ENCODE measurements at places on chromosomes 1 and 21.
A peak's percentile ranks its signal among the peaks of the same experiment; 100 is the strongest.

GRCh38 chr1:71463144-71463543 lies 382.3 kb upstream of the ZRANB2 start:
- DNase-seq, result no peak

DNA sequence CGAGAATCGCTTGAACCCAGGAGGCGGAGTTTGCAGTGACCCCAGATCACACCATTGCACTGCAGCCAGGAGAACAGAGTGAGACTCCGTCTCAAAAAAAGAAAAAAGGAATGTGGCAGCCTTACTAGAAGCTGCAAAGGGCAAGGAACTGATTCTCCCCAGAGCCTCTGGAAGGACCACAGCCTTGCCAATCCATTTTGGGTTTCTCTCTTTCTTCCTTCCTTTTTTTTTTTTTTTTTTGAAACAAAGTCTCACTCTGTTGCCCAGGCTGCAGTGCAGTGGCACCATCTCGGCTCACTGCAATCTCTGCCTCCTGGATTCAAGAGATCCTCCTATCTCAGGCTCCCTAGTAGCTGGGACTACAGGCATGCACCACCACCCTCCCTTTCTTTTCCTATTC lies 9.9 kb upstream of the IFNGR2 start:
- no peak for DNase-seq

DNA sequence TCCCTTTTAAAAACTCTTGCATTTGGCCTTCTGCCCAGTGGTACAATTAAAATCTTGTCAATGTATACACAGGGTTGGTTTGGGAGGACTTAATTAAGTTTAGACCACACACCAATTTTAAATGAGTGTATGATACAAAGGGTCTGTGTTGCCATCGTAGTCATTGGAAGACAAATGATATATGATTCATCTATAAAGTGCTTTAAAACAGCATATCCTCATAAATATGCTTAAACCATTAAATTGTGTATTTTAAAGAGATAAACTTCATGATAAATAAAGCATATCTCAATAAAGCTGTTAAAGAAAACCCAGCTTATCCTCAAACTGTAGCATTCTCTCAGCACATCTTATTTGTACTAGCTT lies 69.5 kb downstream of the LUZP1 start:
- DNase-seq, result no peak

GRCh38 chr1:161952607-161953172 lies 71.0 kb downstream of the OLFML2B start:
- DNase-seq, result no peak

DNA sequence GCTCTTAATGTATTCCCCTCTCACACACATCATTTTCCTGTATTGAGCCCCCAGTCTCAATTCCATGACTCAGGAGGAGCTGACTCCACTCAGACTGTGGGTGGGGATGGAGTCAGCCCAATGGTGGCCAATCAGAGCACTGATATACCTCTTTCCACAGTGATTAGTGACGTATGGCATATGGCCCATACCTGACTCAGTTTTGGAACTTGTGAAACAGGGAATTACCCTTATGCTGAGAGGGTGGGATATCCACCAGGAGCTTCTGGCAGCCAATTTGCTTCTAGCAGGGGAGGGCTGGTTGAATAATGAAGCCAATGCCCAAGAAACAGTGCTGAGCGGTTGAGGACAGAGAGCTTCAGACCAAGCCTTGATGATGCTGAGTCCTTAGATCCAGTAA lies 86.4 kb upstream of the SPATA6 start:
- no peak for DNase-seq

GRCh38 chr1:78184460-78185072 lies 138.8 kb downstream of the GIPC2 start:
- no peak for DNase-seq

DNA sequence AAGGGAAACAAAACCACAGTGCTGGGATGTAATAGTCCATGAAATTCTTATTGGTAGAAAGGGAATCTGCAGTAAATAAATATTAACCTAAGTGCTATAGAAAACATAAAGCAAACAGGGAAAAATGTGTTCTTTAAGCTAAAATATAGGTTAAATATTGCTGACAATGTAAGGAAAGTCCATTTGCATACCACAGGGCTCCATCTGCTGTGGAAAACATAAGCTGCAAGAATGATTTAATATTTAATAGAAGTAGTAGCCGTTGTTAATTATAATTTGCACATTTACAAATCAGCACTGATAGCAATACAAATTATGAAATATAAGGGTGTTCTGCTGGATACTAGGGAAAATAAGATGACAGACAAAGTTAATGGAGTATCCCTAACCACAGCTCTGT lies 444.9 kb upstream of the PKN2 start:
- no peak for DNase-seq

DNA sequence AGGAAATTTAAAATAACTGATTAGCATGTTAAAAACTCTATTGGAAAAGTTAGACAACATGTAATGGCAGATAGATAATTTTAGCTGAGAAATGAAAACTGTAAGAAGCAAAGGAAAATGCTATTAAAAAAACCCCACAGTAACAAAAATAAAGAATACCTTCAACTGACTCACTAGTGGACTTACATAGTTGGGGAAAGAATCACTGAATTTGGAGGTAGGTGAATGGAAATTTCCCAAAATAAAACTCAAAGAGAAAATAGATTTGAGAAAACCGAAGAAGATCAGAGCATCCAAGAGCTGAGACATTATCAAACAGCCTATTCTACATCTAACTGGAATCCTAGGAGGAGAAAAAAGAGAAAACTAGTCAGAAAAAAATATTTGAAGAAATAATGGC lies 34.7 kb downstream of the PDE4B start:
- DNase-seq, result no peak

DNA sequence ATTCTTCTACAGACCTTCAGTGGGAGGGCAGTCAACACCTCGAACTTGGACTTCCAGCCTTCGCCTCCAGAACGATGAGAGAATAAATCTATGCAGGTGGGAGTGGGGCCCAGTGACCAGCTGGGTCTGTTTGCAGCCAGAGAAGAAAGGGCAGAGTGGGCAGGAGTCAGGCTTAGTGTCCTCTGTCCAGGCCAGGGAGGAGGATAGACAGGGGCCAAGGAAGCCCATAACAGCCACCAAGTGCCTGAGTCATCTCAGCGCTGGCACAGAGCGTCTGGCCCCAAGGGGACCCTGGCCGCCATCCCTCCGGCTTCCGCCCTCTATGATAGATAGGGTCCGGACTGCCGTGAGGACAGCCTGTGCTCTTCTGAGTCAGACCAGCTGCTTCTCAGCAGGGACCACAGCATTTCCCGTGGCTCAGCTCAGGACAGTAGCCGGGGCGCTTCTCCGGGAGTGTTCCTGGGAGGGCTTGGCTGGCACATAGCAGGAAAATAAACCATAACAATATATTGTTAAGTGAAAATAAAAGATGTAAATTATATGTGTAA lies 133.1 kb upstream of the C1orf174 start:
- no peak for DNase-seq

GRCh38 chr1:109091078-109091838 lies 694 bp downstream of the TMEM167B start:
- peak; percentile 52 for DNase-seq

GRCh38 chr1:239672256-239672655 lies 285.9 kb downstream of the CHRM3 start:
- peak; percentile 56 for DNase-seq

- DNase-seq, result peak; percentile 34
Measured at GRCh38 chr21:32940079-32941014, 85.4 kb upstream of the OLIG2 start.

- no peak for DNase-seq
Measured at GRCh38 chr1:67338642-67339041, 31.0 kb downstream of the IL12RB2 start.

DNA sequence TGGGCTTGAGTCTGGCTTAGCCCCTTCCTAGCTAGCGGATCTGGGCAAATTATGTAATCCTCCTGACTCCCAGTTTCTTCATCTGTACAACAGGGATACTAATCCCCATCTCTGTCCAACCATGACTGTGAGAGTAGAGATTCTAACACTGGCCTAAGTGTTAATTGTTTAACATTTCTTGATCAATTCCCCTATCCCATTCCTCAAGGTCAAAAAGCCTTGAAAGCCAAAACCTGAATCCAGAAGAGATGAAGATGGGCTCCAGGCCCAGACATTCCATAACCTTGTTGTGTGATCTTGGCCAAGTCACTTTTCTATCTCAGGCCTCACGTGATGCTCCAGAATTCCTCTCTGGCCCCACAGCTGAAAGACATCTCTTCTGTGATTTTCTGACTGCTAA lies 18.8 kb upstream of the PHLDA3 start:
- no peak for DNase-seq

DNA sequence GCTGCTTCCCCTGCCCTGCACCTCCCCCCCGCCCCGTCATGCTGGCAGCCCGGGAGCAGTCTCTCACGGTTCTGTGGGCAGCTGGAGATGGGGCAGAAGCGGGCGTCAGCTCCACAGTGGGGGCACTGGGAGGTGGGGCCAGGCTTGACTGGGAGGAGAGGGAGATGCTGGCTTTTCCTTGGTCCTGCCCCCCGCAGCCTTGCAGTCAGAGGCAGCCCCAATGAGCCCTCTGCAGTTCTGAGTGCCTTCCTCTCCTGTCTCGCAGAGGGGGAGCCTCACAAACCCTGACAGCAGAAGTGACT lies 21.7 kb downstream of the ARHGEF10L start:
- DNase-seq, result no peak

DNA sequence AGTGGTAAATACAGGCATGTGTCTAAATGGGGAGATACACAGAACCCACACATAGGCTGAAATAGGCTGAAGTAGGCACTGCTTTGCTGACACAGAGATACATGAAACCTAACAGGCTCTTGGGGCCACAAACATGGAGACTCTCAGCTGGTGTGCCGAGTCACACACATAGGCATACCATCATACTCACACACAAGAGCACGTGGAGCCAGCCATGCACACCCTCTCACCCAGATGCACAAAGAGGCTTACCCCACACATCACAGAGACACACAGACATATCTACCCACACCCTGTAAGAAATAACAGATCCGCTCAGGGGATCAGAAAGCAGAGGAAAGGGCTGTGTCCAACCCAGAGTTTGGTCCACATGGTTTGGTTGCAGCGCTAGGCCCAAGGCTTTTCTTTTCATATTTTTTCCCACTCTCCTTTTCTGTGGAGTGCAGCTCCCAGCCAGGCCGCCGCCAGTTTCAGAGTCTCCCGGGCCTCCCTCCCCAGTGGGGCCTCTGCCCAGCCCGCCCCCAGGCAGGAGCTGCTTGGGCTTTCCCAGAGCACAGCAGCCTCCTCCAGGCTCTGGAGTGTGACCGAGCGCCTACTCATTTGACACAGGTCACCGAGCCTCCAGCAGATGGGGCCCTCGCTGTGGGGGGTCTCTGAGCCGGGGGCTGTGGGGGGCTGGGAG lies 3.9 kb upstream of the POU3F1 start:
- DNase-seq, result no peak

DNA sequence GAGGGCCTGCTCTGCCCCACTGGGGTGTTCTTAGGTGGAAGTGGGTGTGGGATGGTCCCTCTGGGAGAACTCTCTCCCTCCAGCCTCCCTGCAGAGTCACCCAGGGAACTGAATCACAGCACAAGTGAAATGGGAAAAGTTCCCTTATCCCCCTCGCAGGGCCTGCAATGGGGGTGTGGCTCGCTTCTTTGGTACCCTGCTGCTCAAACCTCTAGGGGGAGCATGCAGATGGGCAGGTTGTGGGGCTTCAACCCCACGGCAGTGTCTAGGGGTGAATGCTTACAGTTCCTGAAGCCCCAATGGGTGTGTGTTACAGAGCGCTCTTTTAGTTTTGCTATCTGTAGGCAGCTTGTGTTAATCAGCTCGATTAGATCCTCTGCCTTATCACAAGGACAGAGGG lies 59.0 kb upstream of the TINAGL1 start:
- no peak for DNase-seq

DNA sequence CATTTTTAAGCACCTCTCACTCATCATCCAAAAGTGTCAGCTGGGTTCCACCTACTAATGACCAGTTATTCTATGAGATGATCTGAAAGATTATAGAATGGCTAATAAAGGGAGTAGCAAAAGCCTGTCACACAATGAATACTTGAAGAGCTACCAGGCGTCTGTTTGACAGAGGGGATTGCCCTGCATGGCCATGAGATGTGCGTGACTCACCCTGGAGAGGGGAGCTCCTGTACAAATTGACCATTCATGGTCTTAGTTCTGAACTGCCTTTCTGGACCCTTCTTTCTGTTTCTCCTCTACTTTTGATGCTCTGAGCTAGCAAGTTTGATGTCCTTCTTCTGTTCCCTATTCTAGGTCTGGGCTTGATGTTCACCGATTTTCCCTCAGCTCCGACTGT lies 85.2 kb upstream of the ABCD3 start:
- DNase-seq, result no peak

DNA sequence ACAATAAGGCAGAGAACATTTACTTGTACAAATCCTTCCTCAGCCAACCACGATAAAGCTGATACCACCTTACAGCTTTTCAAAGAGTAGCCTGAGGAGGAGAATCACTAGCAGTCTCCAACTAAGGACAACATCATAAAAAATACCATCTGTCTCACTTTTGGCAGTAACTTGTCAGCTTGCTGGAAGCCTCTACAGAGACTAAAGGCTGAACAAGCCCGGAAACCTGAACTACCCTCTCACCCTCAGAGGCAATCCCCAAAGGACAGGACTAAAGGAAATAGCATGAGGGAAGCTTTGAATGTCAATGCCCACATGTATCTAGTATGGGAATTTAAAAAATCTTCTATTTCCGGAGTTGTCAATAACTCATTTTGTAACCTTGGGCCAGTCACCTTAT lies 10.6 kb downstream of the SRSF4 start:
- DNase-seq, result no peak

- DNase-seq, result no peak
Measured at GRCh38 chr1:167522246-167522645, 3.9 kb upstream of the CD247 start.

GRCh38 chr1:85406081-85406480 lies 58.9 kb downstream of the DDAH1 start:
- DNase-seq, result no peak

DNA sequence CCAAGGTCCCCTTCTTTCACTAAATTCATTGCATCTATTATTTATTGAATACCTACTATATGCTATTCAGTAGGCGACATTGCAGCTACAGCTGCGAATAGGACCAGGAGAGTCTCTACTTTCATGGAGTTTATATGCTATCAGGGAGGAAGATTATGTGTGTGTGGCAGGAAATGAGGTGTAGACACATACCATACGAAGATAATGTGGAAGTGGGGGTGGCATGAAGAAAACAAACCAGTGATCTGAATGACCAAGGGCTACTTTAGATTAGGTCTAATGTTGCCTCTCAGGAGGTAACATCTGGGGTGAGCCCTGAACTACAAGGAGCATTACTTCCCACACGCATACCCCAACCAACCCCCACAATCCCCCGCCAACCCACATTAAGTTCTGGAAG lies 1.0 kb upstream of the PPIH start:
- no peak for DNase-seq

- no peak for DNase-seq
Measured at GRCh38 chr1:218666263-218666662, 321.1 kb downstream of the TGFB2 start.

GRCh38 chr1:76162254-76162653 lies 87.7 kb downstream of the ST6GALNAC3 start:
- DNase-seq, result no peak

DNA sequence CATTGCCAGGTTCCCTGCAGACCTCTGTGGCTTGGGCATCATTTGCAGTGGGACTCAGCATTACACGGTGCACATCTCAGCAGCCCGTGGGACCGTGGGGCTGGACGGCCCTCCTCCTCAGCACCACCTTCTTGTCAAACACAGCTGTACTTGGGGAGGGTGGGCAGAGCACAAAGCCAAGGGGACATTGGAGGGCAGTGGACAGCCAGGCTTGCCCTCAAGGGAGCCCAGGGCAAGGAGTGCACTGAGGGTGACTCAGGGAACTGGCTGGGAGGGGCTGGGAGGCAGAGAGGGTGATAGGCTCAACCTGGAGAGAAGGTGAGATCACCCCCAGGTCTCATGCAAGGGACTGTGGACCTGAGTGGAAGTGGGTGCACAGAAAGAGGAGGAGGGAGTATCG lies 3.4 kb downstream of the CAPN9 start:
- no peak for DNase-seq

All from SK-N-DZ (cell line).